ENCODE measurements at places on chromosomes 12 and 14. TPM values are rescaled to one million over a fixed set of nuclear protein-coding genes. Genes with fewer than 3 reads are reported as not detected.

The KCNA5 gene
- 0.22 TPM for total RNA-seq

The CCDC196 gene
- not detected for total RNA-seq

The CARMIL3 gene
- 0.33 TPM for total RNA-seq

The RPL10L gene
- total RNA-seq = not detected

The AMN gene
- total RNA-seq = not detected

The REM2 gene
- not detected for total RNA-seq

The LRP6 gene
- 29.7 TPM for total RNA-seq

The ACOT6 gene
- not detected for total RNA-seq

The ABHD12B gene
- total RNA-seq = not detected

The C2CD5 gene
- 56.4 TPM for total RNA-seq

The RIPK3 gene
- total RNA-seq = 13.0 TPM

The VSX2 gene
- not detected for total RNA-seq

The CLEC4C gene
- not detected for total RNA-seq

The CPSF6 gene
- 31.6 TPM for total RNA-seq

The YAF2 gene
- total RNA-seq = 51.6 TPM

The RAB5B gene
- total RNA-seq = 61.4 TPM

The PPP4R4 gene
- total RNA-seq = 1.3 TPM

The SUPT16H gene
- total RNA-seq = 56.8 TPM

The TMEM233 gene
- 0.38 TPM for total RNA-seq

The MAP3K9 gene
- total RNA-seq = under 0.01 TPM

The METTL1 gene
- 4.4 TPM for total RNA-seq

The PEBP1 gene
- total RNA-seq = 224 TPM

The LRRC10 gene
- total RNA-seq = not detected

The TGFB3 gene
- total RNA-seq = 5.7 TPM

The ACOT4 gene
- total RNA-seq = 6.0 TPM

The KRT77 gene
- not detected for total RNA-seq

The TAS2R13 gene
- total RNA-seq = 4.1 TPM

The CLEC6A gene
- not detected for total RNA-seq

The KRT82 gene
- total RNA-seq = not detected

The MMP19 gene
- 22.2 TPM for total RNA-seq
